ENCODE measurements at places on chromosomes 16 and 17. TPM values are rescaled to one million over a fixed set of nuclear protein-coding genes. Genes with fewer than 3 reads are reported as not detected.
A peak's percentile ranks its signal among the peaks of the same experiment; 100 is the strongest.

GRCh38 chr16:27550582-27550920 is 607 bp downstream of the KATNIP start:
- peaks cover 27% of the 10 kb centered on the region for H3K4me1 ChIP-seq
- peak overlapping the region; percentile 78 for H3K4me3 ChIP-seq

- no peak for DNase-seq
- no peaks in the 10 kb centered on the region for H3K4me1 ChIP-seq
- H3K27me3 ChIP-seq, result no peaks in the 10 kb centered on the region
Measured at GRCh38 chr16:74257061-74257460, 39.6 kb upstream of the PSMD7 start.

DNA sequence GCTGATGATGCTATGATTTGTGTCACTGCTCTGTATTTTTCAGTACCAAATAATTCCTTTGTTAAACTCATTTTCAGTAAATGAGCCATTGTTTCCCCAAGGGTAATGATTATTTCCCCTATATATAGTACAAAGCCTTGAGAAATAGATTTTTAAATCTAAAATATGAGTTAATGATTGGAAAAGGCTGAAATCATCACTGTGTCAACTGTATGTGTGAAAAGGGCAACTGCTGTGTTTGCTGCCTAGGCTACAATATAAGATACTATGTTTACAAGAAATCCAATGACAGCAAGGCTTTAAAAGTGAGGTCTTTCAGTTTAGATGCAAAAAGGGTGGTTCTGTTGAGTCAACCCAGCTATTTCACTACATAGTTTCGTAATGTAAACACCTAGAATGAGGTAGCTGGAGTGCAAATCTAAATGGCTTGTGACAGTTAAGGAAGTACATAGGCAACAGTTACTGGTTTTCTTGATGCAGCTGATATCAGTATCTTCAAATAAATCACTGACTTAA is 15.3 kb downstream of the NLK start:
- DNase-seq, result no peak
- peaks cover 28% of the 10 kb centered on the region for H3K4me1 ChIP-seq
- no peaks in the 10 kb centered on the region for H3K27me3 ChIP-seq
- peak overlapping the region; percentile 37 for H3K27ac ChIP-seq
- H3K4me3 ChIP-seq, result no peak overlapping the region

DNA sequence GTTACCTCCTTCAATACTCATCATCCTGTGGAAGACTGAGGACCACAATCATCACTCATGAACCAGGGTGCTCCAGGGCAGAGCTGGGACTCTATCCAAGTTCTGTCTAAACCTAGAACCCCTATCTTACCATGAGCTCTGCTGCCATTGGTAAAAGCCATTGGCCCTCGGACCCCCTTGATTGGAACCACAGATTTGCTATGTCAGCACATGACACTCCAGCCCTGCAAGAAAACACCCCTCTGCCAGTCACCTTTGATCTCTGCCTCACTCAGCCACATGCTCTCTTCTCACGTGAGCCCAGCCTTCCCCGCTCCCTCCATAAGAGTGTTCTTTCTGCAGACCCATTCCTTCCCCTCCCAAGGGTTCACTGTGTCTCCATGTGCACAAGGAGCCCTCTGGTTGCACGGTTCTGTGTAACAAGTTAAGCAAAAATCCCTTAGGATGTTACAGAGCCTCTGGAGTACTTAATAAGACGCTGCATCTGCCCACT is 468.8 kb upstream of the DYNLRB2 start:
- no peaks in the 10 kb centered on the region for H3K27me3 ChIP-seq
- no peak overlapping the region for H3K27ac ChIP-seq
- no peaks in the 10 kb centered on the region for H3K36me3 ChIP-seq
- H3K4me3 ChIP-seq, result no peak overlapping the region
- no peak for DNase-seq

- H3K27ac ChIP-seq, result no peak overlapping the region
- no peaks in the 10 kb centered on the region for H3K4me1 ChIP-seq
- no peaks in the 10 kb centered on the region for H3K36me3 ChIP-seq
- no peak overlapping the region for H3K4me3 ChIP-seq
Measured at GRCh38 chr17:60110586-60110985, 31.9 kb upstream of the HEATR6 start.

GRCh38 chr17:3818786-3819185 is 17.8 kb upstream of the ITGAE start:
- no peak overlapping the region for H3K4me3 ChIP-seq
- H3K27me3 ChIP-seq, result no peaks in the 10 kb centered on the region
- peaks cover 100% of the 10 kb centered on the region for H3K36me3 ChIP-seq
- H3K27ac ChIP-seq, result no peak overlapping the region

- H3K27me3 ChIP-seq, result no peaks in the 10 kb centered on the region
- no peak overlapping the region for H3K4me3 ChIP-seq
- no peak for DNase-seq
- H3K27ac ChIP-seq, result no peak overlapping the region
Measured at GRCh38 chr16:86480444-86480843, 29.9 kb upstream of the FOXF1 start.

- DNase-seq, result no peak
- H3K27ac ChIP-seq, result no peak overlapping the region
- H3K4me1 ChIP-seq, result peaks cover 2% of the 10 kb centered on the region
- no peak overlapping the region for H3K4me3 ChIP-seq
- H3K27me3 ChIP-seq, result no peaks in the 10 kb centered on the region
- H3K36me3 ChIP-seq, result no peaks in the 10 kb centered on the region
Measured at GRCh38 chr17:49333804-49334203, 28.2 kb downstream of the ZNF652 start.

DNA sequence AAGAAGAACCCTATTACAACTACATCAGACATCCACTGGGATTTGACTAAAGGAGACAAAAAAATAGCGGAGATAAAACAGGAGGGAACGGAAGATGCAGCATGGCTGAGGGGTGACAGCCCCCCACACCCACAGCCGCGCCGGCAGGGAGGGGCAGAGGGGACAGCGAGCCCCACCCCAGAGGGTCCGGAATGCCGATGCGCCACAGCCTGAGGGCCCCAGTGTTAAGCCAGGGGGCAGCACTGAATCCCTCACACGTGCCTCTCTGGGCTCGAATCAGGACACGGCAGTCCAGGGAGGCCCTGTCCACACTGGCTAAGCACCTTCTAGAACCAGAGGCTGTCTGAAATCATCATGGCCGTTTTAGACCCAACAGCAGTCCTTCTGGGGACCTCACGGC is 18.8 kb downstream of the MAP1LC3B start:
- peaks cover 84% of the 10 kb centered on the region for H3K36me3 ChIP-seq
- no peak for DNase-seq
- H3K4me1 ChIP-seq, result no peaks in the 10 kb centered on the region
- no peaks in the 10 kb centered on the region for H3K27me3 ChIP-seq
- H3K27ac ChIP-seq, result no peak overlapping the region

GRCh38 chr17:181245-182049 is at the start of gene DOC2B:
Gene DOC2B, minus strand, starts transcription at chr17:181650. Its CDS starts 171 bp downstream, at chr17:181479.
- no peak within 1 kb of the TSS for H3K27ac ChIP-seq
- peaks cover 27% of the 10 kb centered on the region for H3K27me3 ChIP-seq
- DNase-seq, result peak; percentile 77
- H3K4me1 ChIP-seq, result peaks cover 5% of the 10 kb centered on the region
- H3K36me3 ChIP-seq, result no peaks in the 10 kb centered on the region

GRCh38 chr17:62750631-62751051 is 57.5 kb downstream of the MARCHF10 start:
- H3K4me1 ChIP-seq, result no peaks in the 10 kb centered on the region
- H3K4me3 ChIP-seq, result no peak overlapping the region
- no peaks in the 10 kb centered on the region for H3K36me3 ChIP-seq
- H3K27me3 ChIP-seq, result no peaks in the 10 kb centered on the region

GRIN2C gene
- total RNA-seq, result not detected

DNA sequence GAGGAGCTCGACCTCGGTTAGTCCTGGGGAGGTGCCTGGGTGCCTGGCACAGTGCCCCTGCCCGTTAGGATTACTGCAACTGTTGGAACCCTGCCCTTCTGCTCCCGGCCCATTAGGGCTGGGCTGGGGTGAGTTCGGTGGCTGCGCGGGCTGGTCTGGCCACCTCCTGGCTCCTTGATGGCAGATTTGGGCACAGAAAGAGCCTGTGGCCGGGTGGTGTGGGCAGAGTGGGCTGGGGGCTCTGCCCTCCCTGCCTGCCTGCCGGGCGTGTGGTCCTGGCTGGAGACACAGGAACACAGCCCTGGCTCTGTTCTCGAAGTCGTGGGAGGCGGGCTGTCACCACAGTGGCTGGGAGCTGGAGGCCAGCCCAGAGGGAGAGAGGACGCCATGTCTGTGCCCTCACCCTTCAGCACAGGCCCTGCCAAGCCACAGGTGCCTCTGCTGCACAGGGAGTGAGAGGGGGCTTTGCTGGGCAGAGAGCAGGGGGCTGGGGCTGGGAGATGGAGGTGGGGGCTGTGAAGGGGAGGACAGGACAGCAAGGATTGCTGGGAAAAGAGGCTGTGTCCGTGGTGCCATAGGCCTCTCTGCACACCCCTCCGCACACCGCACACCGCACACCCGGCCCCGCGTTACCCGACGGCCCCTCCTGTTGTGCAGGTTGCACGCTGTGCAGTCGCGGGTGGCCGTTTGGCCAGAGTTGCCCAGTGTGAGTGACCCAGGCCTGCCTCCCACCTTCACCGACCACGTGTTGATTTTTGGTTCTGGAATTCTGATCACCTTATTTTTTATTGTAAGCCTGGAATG is 236.6 kb upstream of the GSE1 start:
- no peak overlapping the region for H3K27ac ChIP-seq
- no peak for DNase-seq
- no peaks in the 10 kb centered on the region for H3K36me3 ChIP-seq

DNA sequence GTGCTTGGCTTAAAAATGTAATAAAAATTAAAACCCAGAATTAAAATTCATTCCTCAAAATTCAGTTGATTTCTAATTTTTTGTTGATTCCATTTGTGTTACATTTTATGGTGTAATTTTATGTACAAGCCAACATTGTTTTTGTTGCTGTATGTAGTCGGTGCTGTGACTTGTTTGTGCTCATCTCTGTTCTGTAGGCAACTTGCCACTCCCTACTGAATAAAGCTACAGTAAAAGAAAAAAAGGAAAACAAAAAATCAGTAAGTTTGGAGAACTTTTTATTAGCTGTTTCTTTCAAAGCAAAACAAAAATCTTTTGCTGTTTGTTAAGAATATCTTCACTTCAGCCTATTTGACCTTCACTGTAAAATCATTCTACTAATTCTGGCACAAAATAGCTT is 44.3 kb downstream of the OMG start:
- H3K27ac ChIP-seq, result no peak overlapping the region
- no peaks in the 10 kb centered on the region for H3K4me1 ChIP-seq
- no peak overlapping the region for H3K4me3 ChIP-seq
- no peaks in the 10 kb centered on the region for H3K27me3 ChIP-seq
- no peak for DNase-seq

- no peak for DNase-seq
- H3K4me1 ChIP-seq, result no peaks in the 10 kb centered on the region
- H3K27ac ChIP-seq, result no peak overlapping the region
- H3K4me3 ChIP-seq, result no peak overlapping the region
- H3K27me3 ChIP-seq, result no peaks in the 10 kb centered on the region
Measured at GRCh38 chr16:78285437-78285922, 186.0 kb downstream of the WWOX start.

- DNase-seq, result no peak
- H3K36me3 ChIP-seq, result no peaks in the 10 kb centered on the region
- H3K27ac ChIP-seq, result no peak overlapping the region
- peaks cover 15% of the 10 kb centered on the region for H3K27me3 ChIP-seq
- H3K4me3 ChIP-seq, result no peak overlapping the region
- H3K4me1 ChIP-seq, result no peaks in the 10 kb centered on the region
Measured at GRCh38 chr16:89084814-89085612, 8.6 kb upstream of the ACSF3 start.

DNA sequence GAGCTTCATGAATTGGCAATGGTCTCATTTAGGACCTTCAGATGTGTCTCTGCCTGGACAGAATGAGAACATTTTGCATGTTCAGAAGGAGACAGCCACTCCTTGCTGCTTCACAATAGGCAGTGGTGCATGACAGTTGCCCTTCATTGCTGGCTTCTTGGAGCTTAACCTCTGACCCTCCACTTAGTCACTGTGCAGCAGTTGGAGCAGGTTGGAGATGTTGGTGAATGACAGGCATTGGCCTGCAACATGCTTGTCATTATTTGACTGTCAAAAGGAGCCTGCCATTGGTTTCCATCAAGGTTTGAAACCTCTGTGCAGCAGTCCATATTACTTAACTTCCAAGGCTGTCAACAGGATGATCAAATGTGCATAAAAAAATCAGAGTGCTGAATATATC is 22.7 kb downstream of the FTO start:
- peaks cover 12% of the 10 kb centered on the region for H3K4me1 ChIP-seq
- no peak overlapping the region for H3K27ac ChIP-seq
- H3K27me3 ChIP-seq, result no peaks in the 10 kb centered on the region
- no peak for DNase-seq
- no peaks in the 10 kb centered on the region for H3K36me3 ChIP-seq

SOX15 gene
- 0.67 TPM for total RNA-seq

DNA sequence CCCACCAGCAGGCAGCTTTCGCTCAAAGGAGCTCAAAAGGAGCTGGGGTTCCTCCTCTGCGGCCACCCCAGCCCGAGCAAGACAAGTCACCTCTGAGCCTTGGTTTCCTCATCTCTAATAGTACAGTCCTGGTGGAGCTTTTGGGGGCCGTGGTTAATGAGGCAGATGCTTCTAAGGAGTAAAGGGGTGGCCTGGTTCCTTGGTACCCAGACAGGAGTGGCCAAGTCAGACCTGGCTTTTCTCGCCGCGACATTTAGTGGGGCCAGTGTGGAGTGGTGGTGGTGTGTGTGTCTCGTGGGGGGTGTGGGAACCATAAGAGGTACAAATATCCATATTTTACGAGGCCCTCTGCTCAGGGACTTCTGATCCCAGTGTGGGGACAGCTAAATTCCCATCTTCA is 6.7 kb downstream of the FOXF1 start:
- H3K27me3 ChIP-seq, result peaks cover 77% of the 10 kb centered on the region
- no peaks in the 10 kb centered on the region for H3K4me1 ChIP-seq
- peaks cover 4% of the 10 kb centered on the region for H3K36me3 ChIP-seq
- peak overlapping the region; percentile 62 for H3K4me3 ChIP-seq

PSME3 gene
- 89.4 TPM for total RNA-seq

CSH2 gene
- total RNA-seq, result not detected

KLHL10 gene
- total RNA-seq, result 0.29 TPM

DNA sequence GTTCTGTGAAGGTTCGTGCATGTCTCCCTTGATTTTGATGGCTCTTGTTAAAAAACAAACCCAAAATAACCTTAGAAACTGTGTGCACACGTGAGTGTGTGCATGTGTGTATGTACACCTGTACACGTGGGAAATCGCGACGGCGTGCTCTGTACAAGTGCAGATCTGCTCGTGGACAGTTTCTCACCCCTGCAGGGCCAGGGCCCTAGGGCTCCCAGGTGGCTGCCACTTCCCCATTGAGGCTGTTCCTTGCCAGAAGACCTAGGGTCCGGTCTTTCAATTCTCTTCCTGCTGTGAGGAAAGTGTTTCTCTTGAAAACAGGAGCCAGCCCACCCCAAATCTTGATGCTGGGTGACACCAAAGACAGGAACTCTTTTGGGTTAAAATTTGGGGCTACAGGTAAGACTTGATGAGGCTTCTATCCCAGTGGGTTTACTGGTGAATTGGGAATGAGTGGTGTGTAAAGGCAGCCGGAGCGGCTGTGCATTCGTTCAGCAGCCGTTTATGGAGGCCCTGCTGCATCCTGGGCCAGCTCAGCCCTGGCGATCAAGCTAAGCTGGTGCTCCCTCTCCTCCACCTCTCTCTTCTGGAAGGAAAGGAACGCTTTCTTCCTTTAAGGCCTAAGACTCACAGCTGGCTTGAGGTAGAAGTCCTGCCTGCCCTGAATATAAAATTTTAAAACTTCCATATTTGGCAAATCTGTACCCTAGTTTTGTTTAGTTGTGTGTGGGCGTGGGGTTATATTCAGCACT is 137.9 kb downstream of the CLEC16A start:
- no peaks in the 10 kb centered on the region for H3K27me3 ChIP-seq
- H3K27ac ChIP-seq, result no peak overlapping the region
- peaks cover 11% of the 10 kb centered on the region for H3K4me1 ChIP-seq
- H3K4me3 ChIP-seq, result no peak overlapping the region
- no peak for DNase-seq
- H3K36me3 ChIP-seq, result peaks cover 11% of the 10 kb centered on the region

Data from upper lobe of right lung (tissue), 1 donor.